ENCODE measurements at places on chromosomes 13 and 19.

- DNase-seq = peak; percentile 48
Observed at GRCh38 chr19:13978351-13979243, 26.3 kb downstream of the DCAF15 start.

- DNase-seq = no peak
Observed at GRCh38 chr13:39542361-39542760, 60.6 kb downstream of the LHFPL6 start.

DNA sequence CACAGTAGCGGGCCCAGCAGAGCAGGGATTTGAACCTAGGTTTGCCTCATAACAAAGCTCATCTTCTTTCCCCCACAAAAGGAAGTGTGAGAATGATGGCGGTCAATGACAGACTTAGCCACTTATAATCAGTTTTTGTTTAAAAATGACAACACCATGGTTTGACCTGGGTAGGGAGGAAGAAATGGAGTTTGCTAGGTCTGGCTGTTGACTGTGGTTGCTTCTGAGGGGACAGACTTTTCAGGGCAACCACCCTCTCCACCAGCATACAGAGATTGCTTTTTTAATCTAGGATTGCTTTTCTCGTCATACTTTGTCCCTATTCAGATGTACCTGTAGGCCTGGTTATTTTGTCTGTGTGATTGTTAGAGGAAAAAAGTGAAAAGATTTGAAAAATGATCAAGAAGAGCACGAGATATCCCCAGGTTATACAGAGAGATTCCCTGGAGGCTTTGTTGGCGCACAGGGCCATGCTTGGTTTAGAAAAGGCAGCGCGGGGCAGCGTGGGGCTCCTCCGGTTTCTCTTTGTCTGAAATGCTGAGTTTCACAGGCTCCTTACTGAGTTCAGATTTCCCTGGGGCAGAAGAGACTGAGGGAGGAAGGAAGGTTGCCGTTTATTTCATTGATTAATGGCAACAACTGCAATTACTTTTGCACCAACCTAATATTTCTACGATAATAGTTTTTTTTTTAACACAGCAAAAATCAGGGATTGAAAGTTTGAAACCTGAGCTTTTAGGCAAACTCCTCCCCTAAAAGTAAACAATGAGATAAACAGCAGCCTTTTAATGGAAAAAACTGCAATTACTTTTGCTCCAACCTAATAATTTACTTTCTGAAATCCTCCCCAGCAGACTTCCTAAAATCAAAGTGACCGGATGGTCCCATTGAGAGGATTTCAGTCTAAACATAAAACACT lies 97.0 kb upstream of the RNF113B start:
- DNase-seq = no peak

GRCh38 chr13:98890925-98891324 lies 86.9 kb downstream of the DOCK9 start:
- DNase-seq = no peak

- DNase-seq = no peak
Observed at GRCh38 chr13:97174638-97175037, 47.5 kb upstream of the MBNL2 start.

DNA sequence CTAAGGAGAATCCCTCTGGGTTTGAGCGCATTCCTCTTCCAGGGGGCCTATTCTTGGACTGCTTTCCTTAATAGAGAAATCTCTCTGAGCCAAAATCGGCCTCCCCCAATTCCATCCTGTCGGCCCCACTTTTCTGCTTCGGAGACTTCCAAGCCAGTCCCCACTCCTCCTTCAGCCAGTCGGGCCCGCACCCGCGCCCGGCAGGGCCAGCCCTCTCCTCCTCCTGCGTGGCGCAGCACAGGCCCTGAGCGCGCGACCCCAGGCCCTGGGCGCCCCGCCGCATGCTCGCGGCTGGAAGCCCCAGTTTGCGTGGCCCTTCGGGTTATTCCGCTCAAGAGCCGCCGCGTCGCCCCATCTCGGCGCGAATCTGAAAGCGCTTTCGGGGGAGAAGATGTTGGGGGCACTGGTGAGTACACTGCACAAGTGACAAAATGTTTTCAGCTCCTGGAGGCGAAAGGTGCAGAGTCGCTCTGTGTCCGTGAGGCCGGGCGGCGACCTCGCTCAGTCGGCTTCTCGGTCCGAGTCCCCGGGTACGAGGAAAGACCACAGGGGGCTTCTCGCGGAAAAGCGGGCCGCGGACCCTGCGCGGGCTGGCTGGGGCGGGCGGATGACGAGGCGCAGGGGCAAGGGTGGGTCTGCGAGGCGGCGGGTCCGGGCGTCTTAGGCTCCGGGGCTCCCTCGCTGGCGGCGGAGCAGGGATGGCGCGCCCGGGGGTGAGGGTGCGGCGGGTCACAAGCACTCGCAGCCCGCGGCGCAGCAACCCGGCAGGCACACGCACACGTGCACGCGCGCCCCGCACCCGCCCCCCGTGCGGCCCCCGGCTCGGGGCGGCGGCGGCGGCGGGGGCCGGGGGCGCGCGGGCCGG lies at the start of gene IL17D:
TSS of gene IL17D (plus strand) at position 785 of the 865 bp plus-strand sequence. CDS start 303 bp downstream, outside the sequence.
- peak; percentile 59 for DNase-seq

DNA sequence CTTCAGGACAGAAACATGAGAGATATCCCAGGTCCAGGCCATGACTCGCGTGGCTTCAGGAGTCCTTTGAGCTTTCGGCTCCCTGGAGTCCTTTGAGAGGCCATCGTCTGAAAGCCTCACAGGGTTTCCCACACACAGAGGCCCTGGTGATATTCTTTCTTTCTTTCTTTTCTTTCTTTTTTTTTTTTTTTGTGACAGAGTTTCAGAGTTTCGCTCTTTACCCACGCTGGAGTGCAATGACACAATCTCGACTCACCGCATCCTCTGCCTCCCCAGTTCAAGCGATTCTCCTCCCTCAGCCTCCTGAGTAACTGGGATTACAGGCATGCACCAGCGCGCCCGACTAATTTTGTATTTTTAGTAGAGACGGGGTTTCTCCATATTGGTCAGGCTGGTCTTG lies 5.5 kb downstream of the SIN3B start:
- DNase-seq = peak; percentile 60

All from activated CD4-positive, alpha-beta T cell treated with anti-CD3 and anti-CD28 coated beads for 36 hours (primary cell).